Activated CD4-positive, alpha-beta T cell treated with anti-CD3 and anti-CD28 coated beads for 24 hours (primary cell): ENCODE measurements at places on chromosomes 3 and 15.
A peak's percentile ranks its signal among the peaks of the same experiment; 100 is the strongest.

- no peak for DNase-seq
These were observed 19.2 kb downstream of the SNX33 start for GRCh38 chr15:75666823-75667501.

DNA sequence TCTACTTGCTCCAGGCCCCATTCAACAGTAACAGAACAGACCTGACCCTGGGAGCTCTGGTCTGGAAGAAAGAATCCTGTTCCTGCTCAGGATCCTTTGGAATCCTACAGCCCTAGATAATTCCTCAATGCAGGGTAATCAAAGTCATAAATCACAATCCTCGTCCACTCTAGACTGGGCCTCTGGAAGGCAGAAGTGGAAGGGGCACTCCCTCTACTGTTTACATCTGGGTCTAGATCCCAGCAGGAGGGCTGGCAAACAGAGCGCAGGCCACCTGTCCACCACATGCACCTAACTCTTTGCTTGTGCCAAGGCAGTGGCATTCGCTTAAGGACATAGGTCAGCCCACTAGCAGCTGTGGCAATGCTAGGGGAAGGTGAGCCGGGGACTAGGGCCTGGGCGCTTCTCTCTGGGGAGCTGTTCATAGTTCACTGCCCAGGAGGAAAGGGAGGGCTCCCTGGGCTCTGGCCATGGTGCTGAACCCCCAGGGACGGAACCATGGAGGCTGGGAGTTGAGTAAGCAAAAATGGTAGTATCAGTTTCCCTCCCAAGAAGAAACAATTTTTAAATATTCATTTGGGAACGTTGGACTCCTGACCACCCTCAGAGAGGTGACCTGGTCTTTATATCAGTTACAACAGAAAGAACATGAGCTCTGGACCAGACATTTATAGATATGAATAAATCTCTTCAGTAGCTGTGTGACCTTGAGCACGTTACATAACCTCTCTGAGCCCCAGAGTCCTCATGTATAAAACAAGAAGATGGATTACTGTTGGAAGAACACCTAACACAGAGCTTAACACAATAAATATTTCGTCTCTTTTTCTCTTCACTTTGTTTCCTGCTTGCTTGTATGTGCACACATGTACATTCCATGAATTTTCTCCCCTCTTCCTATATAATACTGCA is 90.2 kb downstream of the NTRK3 start:
- DNase-seq: no peak

DNA sequence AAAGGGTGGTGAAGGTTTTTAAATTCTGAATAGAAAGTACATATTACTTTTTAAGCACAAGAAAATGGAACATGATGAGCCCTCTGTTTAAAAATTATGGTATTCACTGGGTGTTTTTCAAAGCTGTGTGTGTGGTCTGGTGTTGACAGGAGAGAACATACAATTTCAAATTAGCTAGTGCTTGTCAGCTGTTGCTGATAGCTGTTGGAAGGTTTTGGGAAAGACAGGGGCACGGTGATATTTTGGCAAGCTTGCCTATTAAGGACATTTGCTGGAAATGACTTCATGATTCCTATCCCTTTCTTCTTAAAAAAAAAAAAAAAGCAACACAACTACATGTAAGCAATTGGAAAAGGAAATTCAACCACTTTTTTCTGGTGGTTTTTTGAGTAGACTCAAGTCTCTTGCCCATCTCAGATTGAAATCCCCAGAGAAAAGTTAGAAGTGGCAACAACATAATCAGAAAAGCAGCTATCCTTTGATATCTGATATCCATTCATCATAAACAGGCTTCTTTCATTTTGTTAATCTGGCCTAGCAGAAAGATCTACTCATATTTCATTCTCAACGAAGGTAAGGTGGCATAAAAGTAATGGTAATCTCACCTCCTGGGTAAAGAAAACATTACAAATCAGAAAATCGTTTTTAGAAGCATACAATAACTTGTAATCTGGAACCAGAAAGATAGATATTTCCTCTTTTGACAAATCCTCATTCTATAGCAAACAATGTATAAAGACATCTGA is 130.0 kb downstream of the RBMS3 start:
- DNase-seq: no peak

GRCh38 chr3:197169028-197169427 is 129.4 kb downstream of the DLG1 start:
- DNase-seq: no peak

GRCh38 chr15:41513506-41514227 is at the start of gene LTK:
Gene LTK, minus strand, starts transcription at chr15:41513827. Its CDS starts 118 bp downstream, at chr15:41513709.
- DNase-seq: no peak

- DNase-seq: peak; percentile 21
These were observed 63.5 kb upstream of the CLDN18 start for GRCh38 chr3:137946356-137946973.

DNA sequence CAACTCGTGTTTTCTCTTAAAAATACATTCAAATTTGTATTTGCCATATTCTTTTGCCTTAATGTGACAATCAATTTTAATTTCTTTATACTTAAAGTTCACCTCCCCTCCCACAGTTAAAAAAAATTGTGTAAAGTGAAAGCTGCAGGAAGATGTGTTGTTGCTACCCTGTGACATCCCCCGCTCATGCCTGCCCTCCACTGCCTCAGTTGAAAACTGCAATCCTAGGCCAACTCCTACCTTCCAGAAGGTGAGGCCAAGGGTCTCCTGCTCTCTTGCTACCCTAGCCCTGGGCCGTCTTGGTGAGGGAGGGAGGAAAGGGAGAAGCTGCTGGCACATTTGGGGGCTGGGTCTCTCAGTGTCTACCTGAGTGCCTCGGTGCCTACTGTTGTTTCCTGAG is 57.0 kb upstream of the CMTM7 start:
- peak; percentile 37 for DNase-seq

DNA sequence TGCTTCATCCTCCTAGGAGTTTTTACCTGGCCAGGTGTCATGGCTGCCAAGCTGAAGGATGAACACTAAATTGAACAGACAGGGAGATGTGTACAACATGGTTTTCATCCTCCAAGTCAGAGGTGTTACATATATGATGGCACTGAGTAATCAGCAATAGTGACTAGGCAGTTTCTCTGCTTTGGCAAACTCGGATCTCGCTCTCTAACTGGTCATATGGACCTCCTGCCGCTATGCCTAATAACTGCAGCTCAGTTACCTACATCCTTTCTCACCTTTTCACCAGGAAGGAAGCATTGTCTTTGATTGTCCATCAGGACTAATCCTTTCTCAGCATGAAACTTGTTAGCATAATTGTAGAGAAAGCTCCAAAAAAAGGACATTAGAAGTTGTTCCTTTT is 175.9 kb upstream of the PLSCR5 start:
- DNase-seq: no peak

DNA sequence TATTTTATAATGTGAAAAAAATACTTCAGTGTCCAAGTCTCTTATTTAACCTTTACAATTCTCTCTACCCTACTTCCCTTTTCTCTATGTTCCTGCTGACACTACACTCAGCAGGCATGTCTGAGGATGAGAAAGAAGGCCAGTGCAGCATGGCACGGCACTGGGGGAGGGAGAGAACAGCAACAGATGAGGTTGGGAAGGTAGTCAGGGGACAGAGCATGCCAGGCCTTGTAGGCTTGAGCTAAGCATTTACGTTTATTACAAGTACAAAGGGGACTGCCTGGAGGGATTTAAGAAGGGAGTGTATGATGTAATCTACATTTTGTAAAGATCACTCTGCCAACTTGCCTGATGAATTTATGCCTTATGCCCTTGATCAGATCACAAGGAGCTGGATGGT is 117.3 kb upstream of the WNT5A start:
- no peak for DNase-seq

GRCh38 chr3:156181509-156181908 is 61.1 kb downstream of the KCNAB1 start:
- DNase-seq: no peak

DNA sequence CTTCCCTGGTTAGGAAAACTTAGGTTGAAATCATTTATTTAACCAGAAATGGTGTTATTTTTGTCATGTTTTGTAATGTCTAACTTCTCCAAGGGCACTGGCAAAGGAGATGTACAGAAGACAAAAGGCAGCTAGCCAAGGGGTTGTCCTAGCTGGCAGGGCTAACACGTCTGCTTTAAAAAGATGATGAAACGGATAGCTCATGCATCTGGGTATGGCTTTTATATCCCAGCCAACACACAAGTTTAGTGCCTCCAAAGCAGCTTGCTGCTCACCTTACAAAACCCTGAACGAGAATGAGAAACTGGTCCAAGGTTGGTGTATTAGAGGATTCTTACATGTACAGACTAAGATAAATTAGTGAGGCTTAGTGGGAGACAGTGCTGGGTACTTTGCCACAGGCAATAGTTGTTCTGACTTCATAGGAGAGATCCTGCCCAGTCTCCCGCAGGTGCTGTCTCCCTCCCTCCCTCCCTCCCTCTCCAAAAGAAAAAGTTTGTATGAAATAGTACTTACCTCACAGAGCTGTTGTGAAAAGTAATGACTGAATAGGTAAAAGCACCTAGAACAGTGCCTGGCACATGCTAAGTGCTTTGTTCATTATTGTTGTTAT is 47.8 kb downstream of the KCNMB2 start:
- no peak for DNase-seq

- DNase-seq: no peak
These were observed 902 bp upstream of the ZCWPW2 start for GRCh38 chr3:28347374-28348264.

DNA sequence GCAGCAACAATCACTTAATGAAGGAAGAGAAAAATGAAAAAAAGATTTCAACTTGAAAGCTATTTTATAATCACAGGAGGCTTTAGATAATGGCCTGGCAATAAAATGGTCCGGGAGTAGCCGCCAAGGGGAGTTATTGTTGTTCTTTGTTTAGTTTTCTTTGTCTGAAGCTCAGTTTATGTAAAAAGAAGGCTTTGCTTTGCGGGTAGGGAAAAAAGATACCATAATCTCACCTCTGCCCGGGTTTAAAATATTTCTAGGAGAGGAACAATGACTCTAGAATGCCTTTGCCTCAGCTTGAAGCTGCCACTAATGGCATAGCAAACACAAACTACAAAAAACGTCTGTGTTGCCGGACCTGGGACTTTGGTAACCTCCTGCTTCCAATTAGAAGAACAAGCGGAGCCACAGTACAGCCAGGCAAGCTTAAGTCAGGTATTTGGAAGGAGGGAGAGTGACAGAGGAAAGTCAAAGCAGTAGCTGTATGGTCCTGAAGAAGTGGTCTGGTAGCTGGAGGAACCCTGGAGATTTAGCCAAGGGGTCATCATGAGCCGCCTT is 764.5 kb downstream of the TUSC7 start:
- DNase-seq: no peak
